Hepatocyte (in vitro differentiated cells): ENCODE measurements at places on chromosomes 6 and 20.
A peak's percentile ranks its signal among the peaks of the same experiment; 100 is the strongest.

DNA sequence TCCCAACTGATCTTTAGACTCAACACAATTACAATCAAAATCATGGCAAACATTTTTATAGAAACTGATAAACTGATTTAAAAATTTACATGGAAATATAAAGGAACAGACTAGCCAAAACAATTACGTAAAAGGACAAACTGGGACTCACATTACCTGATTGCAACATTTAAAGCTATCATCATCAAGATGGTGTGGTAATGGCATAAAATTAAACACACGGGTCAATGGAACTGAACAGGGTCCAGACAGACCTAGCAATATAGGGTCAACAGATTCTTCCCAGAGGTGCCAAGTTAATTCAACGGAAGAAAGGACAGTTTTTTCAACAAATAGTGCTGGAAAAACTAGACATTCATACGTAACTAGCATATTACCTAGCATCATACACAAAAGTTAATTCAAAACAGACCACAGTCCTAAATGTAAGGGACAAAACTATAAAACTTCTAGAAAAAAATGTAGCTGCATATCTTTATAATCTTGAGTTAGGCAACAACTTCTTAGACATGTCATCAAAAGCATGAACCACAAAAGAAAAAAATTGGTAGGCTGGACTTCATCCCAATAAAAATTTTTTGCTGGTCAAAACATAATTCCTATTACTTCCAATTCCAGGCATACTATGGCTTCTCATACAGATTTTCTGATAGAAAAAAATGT, 147.4 kb upstream of the BEND6 start:
- H3K4me1 ChIP-seq: peaks cover 5% of the 10 kb centered on the region
- H3K27ac ChIP-seq: peak overlapping the region; percentile 33

- H3K4me1 ChIP-seq: no peaks in the 10 kb centered on the region
- no peaks in the 10 kb centered on the region for H3K27me3 ChIP-seq
- no peaks in the 10 kb centered on the region for H3K36me3 ChIP-seq
- DNase-seq: peak; percentile 23
- H3K27ac ChIP-seq: no peak overlapping the region
Observed at GRCh38 chr6:94323853-94324252, 904.5 kb upstream of the EPHA7 start.

- H3K27me3 ChIP-seq: no peaks in the 10 kb centered on the region
- H3K36me3 ChIP-seq: no peaks in the 10 kb centered on the region
- no peak for DNase-seq
- H3K4me1 ChIP-seq: no peaks in the 10 kb centered on the region
- H3K4me3 ChIP-seq: no peak overlapping the region
- no peak overlapping the region for H3K27ac ChIP-seq
Observed at GRCh38 chr20:35939264-35939663, 15.0 kb downstream of the SCAND1 start.

- no peaks in the 10 kb centered on the region for H3K36me3 ChIP-seq
- peaks cover 19% of the 10 kb centered on the region for H3K4me1 ChIP-seq
- peak overlapping the region; percentile 99 for H3K27ac ChIP-seq
- DNase-seq: peak; percentile 71
Observed at GRCh38 chr6:125791151-125791819, 525 bp downstream of the NCOA7 start.
